ENCODE measurements at places on chromosomes 11 and 22.

GRCh38 chr11:94111241-94111640 lies 17.4 kb upstream of the PANX1 start:
- H3K4me3 ChIP-seq = no peak overlapping the region
- H3K27me3 ChIP-seq = no peaks in the 10 kb centered on the region
- H3K27ac ChIP-seq = no peak overlapping the region
- DNase-seq = no peak
- no peaks in the 10 kb centered on the region for H3K36me3 ChIP-seq
- no peaks in the 10 kb centered on the region for H3K4me1 ChIP-seq

GRCh38 chr11:96162816-96163499 lies 180.0 kb downstream of the MAML2 start:
- no peaks in the 10 kb centered on the region for H3K27me3 ChIP-seq
- no peak for DNase-seq
- no peaks in the 10 kb centered on the region for H3K36me3 ChIP-seq
- peaks cover 8% of the 10 kb centered on the region for H3K4me1 ChIP-seq
- no peak overlapping the region for H3K27ac ChIP-seq

- H3K4me1 ChIP-seq = peaks cover 2% of the 10 kb centered on the region
- H3K4me3 ChIP-seq = no peak overlapping the region
- H3K27me3 ChIP-seq = no peaks in the 10 kb centered on the region
- no peak for DNase-seq
- H3K27ac ChIP-seq = no peak overlapping the region
- peaks cover 26% of the 10 kb centered on the region for H3K36me3 ChIP-seq
Observed at GRCh38 chr22:24068717-24069297, 57.7 kb downstream of the CABIN1 start.

DNA sequence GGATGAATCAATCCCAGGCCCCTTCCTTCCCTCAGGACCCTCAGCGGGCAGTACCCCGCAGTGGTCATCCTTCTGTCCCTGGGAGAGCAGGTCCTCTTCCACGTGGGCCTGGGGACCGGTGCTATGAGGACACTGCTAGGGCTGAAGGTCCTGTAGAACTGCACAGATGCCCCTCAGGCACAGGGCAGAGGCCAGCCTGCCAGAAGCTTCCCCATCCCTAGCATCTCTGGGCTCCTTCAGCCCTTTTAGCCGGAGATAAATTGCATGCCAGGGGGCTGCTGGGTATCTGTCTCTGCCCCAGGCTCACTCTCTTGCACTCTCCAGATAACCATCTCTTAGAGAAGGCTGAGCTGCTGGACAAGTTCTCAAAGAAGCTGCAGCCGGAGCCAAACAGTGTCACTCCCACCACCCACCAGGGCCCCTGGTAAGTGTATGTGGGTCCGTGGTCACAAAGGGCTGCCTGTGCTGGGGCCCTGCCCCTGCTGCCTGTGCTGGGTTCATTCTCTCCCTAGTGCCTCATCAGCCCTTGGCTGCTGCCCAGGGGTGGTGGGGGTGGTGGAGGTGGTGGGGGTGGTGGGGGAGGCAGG lies 2.3 kb downstream of the ATG16L2 start:
- no peak for DNase-seq
- peak overlapping the region; percentile 100 for H3K27ac ChIP-seq
- no peaks in the 10 kb centered on the region for H3K27me3 ChIP-seq
- peak overlapping the region; percentile 87 for H3K4me3 ChIP-seq

GRCh38 chr11:35138606-35138942 lies 397 bp upstream of the CD44 start:
- H3K27me3 ChIP-seq = no peaks in the 10 kb centered on the region
- H3K36me3 ChIP-seq = no peaks in the 10 kb centered on the region
- peaks cover 32% of the 10 kb centered on the region for H3K4me1 ChIP-seq

- no peak overlapping the region for H3K27ac ChIP-seq
- no peaks in the 10 kb centered on the region for H3K36me3 ChIP-seq
- no peaks in the 10 kb centered on the region for H3K27me3 ChIP-seq
- no peak overlapping the region for H3K4me3 ChIP-seq
Observed at GRCh38 chr11:38648604-38649003, 2050.6 kb upstream of the RAG2 start.

- H3K27me3 ChIP-seq = no peaks in the 10 kb centered on the region
- no peak overlapping the region for H3K27ac ChIP-seq
- no peak for DNase-seq
- no peaks in the 10 kb centered on the region for H3K4me1 ChIP-seq
- H3K36me3 ChIP-seq = no peaks in the 10 kb centered on the region
- no peak overlapping the region for H3K4me3 ChIP-seq
Observed at GRCh38 chr11:83691451-83691950, 405.3 kb upstream of the CCDC90B start.

DNA sequence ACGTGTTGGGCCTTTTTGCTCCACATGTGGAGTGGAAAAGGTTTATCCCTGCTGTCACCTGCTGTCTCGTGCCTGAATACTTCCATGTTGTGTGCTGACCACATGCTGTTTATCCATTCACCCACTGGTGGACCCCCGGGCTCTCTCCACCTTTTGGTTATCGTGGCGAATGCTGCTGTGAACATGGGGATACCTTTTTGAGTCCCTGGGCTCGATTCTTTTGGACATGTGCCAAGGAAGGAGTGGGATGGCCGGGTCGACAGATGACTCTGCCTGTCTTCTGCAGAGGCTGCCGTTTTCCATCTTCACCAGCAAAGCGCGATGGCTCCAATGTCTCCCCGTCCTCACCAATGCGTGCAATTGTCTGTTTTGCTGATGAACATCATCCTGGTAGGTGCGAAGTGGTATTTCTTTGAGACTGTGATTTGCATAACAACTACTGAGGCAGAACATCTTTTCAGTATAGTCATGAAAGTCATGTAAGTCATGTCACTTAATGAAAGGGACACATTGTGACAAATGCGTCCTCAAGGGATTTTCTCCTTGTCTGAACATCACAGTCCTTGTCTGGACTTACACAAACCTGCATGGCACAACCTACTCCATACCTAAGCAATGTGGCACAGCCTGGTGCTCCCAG lies 758.7 kb downstream of the BRD1 start:
- no peak for DNase-seq
- H3K36me3 ChIP-seq = no peaks in the 10 kb centered on the region
- H3K27me3 ChIP-seq = no peaks in the 10 kb centered on the region
- no peak overlapping the region for H3K4me3 ChIP-seq
- H3K27ac ChIP-seq = no peak overlapping the region

DNA sequence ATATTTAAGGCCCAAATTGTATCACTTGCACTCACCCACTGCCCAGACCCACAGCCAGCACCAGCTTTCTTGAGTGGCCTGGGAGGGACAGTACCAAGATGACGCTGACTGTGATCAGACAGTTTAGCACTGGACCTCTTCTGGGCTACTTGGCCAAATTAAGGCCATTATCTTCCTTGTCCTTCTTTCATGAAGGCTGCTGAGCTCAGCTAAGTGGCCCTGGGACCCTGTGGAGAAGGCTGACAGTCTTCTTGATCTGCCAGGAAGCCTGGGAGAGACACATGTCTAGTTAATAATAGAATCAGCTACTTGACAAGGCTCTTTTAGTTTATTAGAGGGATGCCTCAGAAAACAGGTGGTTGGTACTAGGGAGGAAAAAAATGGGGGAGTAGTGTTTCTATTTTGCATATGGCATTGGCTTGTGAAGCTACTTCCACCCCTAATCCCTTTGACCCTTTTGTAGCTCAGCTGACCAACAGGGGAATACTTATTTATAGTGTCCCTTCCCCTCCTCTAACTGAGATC lies 127.9 kb upstream of the NTM start:
- DNase-seq = no peak
- H3K4me1 ChIP-seq = no peaks in the 10 kb centered on the region
- H3K36me3 ChIP-seq = no peaks in the 10 kb centered on the region
- H3K27me3 ChIP-seq = peaks cover 11% of the 10 kb centered on the region
- no peak overlapping the region for H3K4me3 ChIP-seq
- no peak overlapping the region for H3K27ac ChIP-seq

DNA sequence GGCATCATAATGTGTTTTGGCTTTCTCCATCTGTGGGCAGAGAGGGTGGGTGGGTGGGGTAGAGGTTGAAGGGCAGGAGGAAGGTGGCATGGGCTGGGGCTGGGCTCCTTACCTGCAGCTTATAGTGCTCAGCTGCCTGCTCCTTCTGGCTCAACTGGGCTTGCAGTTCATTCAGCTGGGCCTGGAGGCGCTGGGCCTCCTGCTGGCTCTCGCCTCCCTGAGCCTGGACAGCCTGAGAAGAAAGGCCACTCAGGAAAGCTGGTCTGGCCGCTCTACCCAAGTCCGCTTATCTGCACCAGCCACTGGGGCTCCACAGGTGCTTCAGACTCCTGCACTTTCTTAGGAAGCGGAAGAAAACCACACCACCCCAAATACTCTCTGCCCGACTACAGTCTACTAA lies 10.4 kb downstream of the IL18BP start:
- H3K4me1 ChIP-seq = peaks cover 4% of the 10 kb centered on the region
- peaks cover 54% of the 10 kb centered on the region for H3K36me3 ChIP-seq
- H3K27ac ChIP-seq = no peak overlapping the region
- no peaks in the 10 kb centered on the region for H3K27me3 ChIP-seq

- no peaks in the 10 kb centered on the region for H3K36me3 ChIP-seq
- DNase-seq = no peak
- H3K27me3 ChIP-seq = no peaks in the 10 kb centered on the region
- peak overlapping the region; percentile 86 for H3K27ac ChIP-seq
- H3K4me1 ChIP-seq = peaks cover 89% of the 10 kb centered on the region
Observed at GRCh38 chr22:30309951-30310741, 16.6 kb downstream of the TBC1D10A start.

GRCh38 chr11:26558190-26558589 lies 13.9 kb downstream of the MUC15 start:
- no peak overlapping the region for H3K27ac ChIP-seq
- DNase-seq = no peak
- no peaks in the 10 kb centered on the region for H3K4me1 ChIP-seq
- H3K36me3 ChIP-seq = no peaks in the 10 kb centered on the region

- no peaks in the 10 kb centered on the region for H3K36me3 ChIP-seq
- H3K27me3 ChIP-seq = peaks cover 27% of the 10 kb centered on the region
- peak overlapping the region; percentile 40 for H3K4me3 ChIP-seq
- H3K27ac ChIP-seq = no peak overlapping the region
- peaks cover 2% of the 10 kb centered on the region for H3K4me1 ChIP-seq
- DNase-seq = no peak
Observed at GRCh38 chr11:30585125-30585891, 845 bp downstream of the MPPED2 start.

GRCh38 chr22:41320416-41321240 lies 19.3 kb downstream of the ZC3H7B start:
- no peaks in the 10 kb centered on the region for H3K27me3 ChIP-seq
- H3K4me3 ChIP-seq = no peak overlapping the region
- H3K27ac ChIP-seq = no peak overlapping the region
- no peaks in the 10 kb centered on the region for H3K36me3 ChIP-seq
- no peaks in the 10 kb centered on the region for H3K4me1 ChIP-seq

DNA sequence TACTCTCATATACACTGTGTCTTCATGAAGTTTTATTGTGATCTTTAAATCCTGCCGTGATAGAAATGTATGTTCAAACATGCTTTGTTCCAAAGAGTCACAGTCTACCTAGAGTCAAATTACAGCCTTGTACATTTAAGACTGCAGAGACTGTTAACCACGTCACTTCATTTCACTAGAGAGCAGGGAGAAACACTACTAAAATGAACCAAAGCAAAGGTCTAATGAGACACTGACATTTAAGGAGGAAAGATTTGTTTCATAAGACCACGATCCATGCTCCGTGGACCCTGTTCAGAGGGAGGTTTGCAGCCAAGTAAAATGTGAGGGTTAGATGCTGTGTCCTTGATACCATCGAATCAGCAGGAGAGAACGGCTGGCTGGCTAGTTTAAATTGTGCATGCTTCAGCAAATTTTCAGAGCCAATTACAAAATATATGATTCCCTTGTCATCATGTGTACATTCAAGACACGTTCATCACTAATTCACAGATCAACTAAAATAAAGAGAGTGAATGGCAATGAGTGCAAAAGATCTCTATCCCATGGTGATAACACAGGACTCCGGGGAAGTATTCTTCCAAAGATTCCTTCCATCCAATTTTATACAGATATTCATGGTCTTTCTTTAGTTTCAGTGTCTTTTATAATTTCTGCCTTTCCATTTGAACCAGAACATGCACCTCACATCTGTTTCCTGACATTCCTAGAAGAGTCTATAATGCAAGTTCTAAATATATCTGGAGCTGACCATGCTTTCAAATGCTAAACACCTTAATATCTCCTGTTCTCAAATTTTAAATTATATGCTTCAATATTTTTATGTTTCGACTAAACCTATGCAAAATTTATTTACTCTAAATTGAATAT lies 960.9 kb upstream of the FAT3 start:
- H3K4me3 ChIP-seq = no peak overlapping the region
- no peak overlapping the region for H3K27ac ChIP-seq
- H3K4me1 ChIP-seq = no peaks in the 10 kb centered on the region
- no peaks in the 10 kb centered on the region for H3K27me3 ChIP-seq

- no peaks in the 10 kb centered on the region for H3K36me3 ChIP-seq
- H3K27me3 ChIP-seq = peaks cover 28% of the 10 kb centered on the region
- no peak overlapping the region for H3K27ac ChIP-seq
- no peak for DNase-seq
- H3K4me3 ChIP-seq = no peak overlapping the region
Observed at GRCh38 chr11:134636071-134636470, 224.0 kb upstream of the B3GAT1 start.

- H3K27ac ChIP-seq = no peak overlapping the region
- H3K4me3 ChIP-seq = no peak overlapping the region
- H3K4me1 ChIP-seq = peaks cover 3% of the 10 kb centered on the region
Observed at GRCh38 chr11:124643605-124644425, 21.2 kb downstream of the TBRG1 start.

GRCh38 chr22:46355369-46355995 lies 20.0 kb downstream of the TRMU start:
- no peak overlapping the region for H3K4me3 ChIP-seq
- H3K36me3 ChIP-seq = peaks cover 76% of the 10 kb centered on the region
- no peaks in the 10 kb centered on the region for H3K27me3 ChIP-seq
- no peak overlapping the region for H3K27ac ChIP-seq
- no peak for DNase-seq
- H3K4me1 ChIP-seq = no peaks in the 10 kb centered on the region

GRCh38 chr11:19162951-19163505 lies 38.8 kb downstream of the CSRP3 start:
- DNase-seq = no peak
- H3K4me1 ChIP-seq = no peaks in the 10 kb centered on the region
- no peak overlapping the region for H3K4me3 ChIP-seq
- peaks cover 44% of the 10 kb centered on the region for H3K36me3 ChIP-seq
- H3K27ac ChIP-seq = no peak overlapping the region
- H3K27me3 ChIP-seq = no peaks in the 10 kb centered on the region

GRCh38 chr22:48745842-48746788 lies 1081.6 kb downstream of the BRD1 start:
- no peaks in the 10 kb centered on the region for H3K36me3 ChIP-seq
- H3K27me3 ChIP-seq = no peaks in the 10 kb centered on the region
- DNase-seq = no peak
- no peak overlapping the region for H3K27ac ChIP-seq
- H3K4me3 ChIP-seq = no peak overlapping the region

All from T-cell (primary cell).